Cerebellar nuclear complex (tissue), 1 donor: ENCODE measurements at places on chromosomes 2 and 18.

GRCh38 chr18:50441501-50441900 is 66.7 kb downstream of the SKA1 start:
- DNase-seq: no peak

GRCh38 chr2:109031476-109032228 is 42.6 kb upstream of the EDAR start:
- no peak for DNase-seq

DNA sequence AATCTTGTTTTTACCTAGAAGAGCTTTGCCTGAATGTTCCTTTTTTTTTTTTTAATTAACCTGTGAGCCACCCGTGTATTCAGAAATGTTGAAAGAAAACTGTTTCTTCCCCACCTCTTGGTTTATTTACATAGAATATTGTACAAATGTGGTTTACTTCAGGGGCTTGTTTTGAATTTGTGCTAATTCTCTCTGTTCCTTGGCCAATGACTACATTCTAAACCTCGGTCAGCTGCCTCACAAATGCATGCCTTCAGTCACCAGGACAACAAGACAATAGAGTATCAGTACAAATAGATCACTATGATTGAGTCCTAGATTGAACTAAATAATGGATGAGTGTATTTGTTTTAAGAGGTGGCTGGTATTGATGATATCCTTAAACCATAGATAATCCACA is 36.0 kb downstream of the AGFG1 start:
- no peak for DNase-seq

DNA sequence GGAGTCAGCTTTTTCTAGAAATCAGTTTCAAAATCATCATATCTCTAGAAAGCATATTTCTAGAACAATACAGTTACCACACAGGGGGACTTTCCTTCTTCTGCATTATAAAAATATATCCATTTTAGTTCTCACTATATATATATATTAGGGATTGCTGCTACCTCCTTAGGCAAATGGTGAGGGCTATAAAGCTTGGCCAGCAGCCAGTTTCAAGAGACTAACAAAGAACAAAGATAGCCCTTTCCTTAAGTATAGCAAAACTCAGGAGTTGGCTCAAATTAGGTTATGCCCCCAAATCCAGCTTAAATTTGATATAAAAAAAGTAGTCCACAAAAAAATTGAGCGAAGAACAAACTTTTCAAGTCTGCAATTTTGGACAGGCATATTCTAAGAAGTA is 70.0 kb downstream of the EIF2AK3 start:
- no peak for DNase-seq

DNA sequence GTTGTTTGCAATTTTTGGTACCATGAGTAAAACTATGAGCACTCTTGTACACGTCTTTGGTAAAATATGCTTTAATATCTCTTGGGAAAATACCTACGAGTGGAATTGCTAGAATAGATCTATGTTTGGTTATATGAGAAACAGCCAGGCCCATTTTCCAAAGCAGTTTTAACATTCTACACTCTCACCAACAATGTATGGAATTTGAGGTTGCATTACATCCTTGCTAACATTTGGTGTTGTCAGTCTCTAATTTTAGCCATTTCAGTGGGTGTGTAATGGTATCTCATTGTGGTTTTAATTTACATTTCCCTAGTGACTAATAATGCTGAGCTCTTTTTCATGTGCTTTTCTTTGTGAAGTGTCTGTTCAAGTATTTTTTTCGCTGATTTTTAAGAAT is 118.9 kb upstream of the TCF4 start:
- DNase-seq: no peak

DNA sequence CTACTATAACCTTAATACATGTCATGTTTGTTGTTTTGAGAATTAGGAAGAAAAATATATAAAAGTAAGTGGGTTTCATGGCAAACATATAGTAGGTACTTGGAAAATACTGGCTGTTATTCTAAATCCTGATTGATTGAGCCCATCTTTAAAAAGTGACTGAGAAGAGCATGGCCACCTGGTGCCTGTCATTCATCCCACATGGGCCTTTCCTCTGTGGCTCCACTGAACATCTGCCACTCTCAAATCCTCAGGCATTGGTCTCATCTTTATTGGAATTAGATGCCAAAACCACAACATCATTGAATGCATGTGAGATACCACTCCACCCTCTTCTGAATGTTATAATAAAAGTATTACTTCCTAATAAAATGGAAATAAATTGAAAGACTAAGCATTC is 101.6 kb upstream of the TTN start:
- DNase-seq: no peak

GRCh38 chr2:222538535-222538934 is 114.2 kb downstream of the SGPP2 start:
- DNase-seq: no peak

DNA sequence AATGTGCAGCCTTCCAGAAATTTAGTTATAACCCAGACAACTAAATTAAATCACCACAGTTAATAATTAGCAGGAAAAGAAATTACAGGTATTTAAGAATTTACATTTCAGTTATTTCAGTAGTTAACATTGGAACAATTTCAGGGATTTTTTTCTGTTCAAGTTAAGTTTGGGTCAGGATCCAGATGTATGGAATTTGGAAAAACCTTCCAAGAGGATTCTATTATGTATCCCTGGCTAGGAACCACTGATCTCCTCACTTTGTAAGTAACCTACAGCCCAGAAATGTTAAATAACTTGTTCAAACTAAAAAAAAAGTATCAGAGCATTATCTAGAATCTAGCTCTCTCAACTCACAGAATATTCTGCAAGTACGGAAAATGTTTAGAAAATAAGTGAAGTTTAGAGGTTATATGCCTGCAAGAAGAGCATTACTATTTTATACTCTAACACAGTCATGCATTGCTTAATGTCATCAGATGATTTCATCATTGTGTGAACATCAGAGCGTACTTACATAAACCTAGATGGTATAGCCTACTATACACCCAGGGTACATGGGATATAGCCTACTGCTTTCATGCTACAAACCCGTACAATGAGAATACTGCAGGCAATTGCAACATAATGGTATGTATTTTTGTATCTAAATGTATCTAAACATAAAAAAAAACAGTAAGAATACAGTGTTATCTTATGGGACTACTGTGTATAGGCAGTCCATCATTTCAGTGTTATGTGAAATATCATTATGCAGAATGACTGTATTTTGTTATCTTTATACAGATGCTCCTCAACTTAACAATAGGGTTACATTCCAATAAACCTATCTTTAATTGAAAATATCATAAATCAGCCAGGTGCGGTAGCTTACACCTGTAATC is 6.1 kb downstream of the NCKAP1 start:
- DNase-seq: no peak
